SHP77 (cell line): ENCODE measurements at places on chromosomes 4 and X.

- DNase-seq, result no peak
Measured at GRCh38 chr4:167826281-167826680, 266.1 kb upstream of the ANXA10 start.

GRCh38 chrX:119541188-119541587, 24.0 kb downstream of the STEEP1 start:
- no peak for DNase-seq

GRCh38 chr4:41327770-41328169, 71.0 kb downstream of the UCHL1 start:
- no peak for DNase-seq

DNA sequence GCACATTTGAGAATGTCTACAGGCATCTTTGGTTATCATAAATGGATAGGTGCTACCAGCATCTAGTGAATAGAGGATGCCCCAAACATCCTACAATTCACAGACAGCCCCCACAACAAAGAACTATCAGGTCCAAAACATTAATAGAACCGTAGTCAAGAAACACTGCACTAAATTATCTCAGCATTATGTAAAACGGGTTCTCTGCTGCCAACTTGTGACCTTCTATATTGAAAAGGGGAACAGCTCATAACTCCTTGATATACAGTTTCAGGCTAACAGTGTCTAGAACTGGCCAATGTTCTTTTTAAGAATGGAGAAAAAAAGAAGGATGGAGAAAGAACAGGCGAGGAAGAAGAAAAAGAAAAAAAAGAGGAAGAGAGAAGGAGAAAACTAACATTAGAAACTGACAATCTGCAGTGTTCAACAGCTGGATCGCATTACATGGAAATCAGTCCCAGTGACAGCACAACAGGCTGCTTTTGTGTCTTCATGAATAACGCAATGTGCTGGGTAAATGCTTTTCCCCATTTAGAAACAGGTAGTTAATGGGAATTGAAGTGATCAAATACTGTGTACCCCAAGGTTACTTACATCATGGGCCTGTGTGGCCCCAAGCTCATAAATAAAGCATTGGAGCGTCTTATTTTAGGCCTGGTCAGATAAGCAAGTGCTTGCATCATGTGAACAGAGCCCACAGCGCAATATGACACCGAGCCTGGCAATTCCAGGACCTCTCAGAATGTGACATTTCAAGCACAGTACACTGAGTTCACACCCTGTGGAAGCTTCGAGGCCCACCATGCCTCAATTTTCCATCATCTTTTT, 339.5 kb downstream of the DHX15 start:
- no peak for DNase-seq

- DNase-seq, result peak; percentile 3
Measured at GRCh38 chrX:154369449-154370299, 4.8 kb downstream of the FLNA start.

- no peak for DNase-seq
Measured at GRCh38 chr4:17336524-17336961, 175.3 kb downstream of the QDPR start.

DNA sequence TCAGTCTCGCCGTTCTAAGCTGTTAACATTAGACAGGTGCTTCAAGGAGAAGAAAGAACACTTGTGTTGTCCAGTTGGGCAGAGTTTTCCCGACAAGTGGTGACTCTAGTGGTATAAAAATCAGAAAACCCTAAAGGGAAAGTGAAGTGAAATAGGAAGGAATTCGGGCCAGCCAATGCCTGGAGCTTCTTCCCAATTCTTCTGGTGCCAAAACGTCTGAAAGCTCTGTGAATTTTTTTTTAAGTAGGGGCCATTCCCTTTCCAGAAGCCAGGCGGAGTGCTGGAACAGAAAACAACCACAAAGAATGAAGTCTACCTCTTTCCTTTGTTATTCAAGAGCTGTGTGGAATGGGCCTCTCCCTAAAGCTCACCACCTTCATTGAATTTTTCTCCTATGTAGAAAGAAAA, 43.1 kb upstream of the PPARGC1A start:
- no peak for DNase-seq

DNA sequence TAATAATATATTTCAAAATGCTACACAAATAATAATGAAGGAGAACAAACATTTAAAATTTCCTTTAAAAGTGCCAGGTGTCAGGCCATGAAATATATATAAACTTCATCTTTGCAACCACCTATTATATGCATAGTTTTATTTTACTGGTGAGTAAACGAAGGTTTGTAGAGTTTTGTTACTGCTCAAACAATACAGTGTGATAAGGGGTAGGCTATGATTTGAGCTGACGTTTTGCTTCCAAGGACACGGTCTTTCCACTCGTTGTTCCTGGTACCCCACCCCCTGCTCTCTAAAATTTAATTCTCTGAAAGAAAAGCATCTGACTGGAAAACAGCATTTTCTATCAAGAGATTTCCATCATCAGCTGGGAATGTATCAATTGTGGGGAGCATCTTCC, 27.2 kb upstream of the GPRIN3 start:
- no peak for DNase-seq

DNA sequence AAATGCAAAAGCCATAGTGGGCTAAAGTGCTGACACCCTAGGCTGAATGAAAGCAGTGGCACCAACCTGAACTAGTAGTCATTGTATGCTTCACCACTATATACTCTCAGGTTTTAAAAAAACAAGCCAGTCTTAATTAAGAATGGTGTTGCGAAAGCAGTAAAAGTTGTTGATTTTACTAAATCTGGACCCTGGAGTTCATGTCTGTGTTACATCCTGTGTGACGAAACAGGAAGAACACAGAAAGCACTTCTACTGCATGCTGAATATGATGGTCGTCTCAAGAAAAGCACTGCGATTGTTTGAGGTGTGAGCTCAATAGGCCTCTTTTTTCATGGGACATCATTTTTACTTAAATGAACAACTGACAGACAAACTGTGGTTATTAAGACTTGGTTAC, 24.2 kb upstream of the GDPD2 start:
- DNase-seq, result no peak

GRCh38 chrX:136710325-136710951, 62.5 kb downstream of the CD40LG start:
- DNase-seq, result no peak

DNA sequence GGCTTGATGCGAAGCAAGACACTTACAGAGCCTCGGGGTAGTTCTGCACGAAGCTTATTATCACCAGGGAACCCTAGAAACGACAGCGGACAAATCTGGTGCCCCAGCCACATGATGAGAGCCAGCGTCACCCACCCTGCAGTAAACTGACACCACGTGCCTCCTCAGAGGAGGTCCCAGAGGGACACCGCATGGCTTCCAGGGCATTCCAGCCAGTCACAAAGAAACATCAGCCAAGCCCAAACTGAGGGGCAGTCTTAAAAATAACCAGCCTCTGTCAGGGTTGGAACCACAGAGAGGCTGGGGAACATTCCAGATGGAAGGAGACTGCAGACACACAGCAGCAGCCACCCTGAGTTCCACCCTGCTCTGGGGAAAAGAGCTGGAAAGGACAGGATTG, 36.6 kb upstream of the HGFAC start:
- no peak for DNase-seq

GRCh38 chr4:4659871-4660651, 118.2 kb upstream of the STX18 start:
- DNase-seq, result no peak

- no peak for DNase-seq
Measured at GRCh38 chrX:1587161-1587560, 4.2 kb upstream of the AKAP17A start.

DNA sequence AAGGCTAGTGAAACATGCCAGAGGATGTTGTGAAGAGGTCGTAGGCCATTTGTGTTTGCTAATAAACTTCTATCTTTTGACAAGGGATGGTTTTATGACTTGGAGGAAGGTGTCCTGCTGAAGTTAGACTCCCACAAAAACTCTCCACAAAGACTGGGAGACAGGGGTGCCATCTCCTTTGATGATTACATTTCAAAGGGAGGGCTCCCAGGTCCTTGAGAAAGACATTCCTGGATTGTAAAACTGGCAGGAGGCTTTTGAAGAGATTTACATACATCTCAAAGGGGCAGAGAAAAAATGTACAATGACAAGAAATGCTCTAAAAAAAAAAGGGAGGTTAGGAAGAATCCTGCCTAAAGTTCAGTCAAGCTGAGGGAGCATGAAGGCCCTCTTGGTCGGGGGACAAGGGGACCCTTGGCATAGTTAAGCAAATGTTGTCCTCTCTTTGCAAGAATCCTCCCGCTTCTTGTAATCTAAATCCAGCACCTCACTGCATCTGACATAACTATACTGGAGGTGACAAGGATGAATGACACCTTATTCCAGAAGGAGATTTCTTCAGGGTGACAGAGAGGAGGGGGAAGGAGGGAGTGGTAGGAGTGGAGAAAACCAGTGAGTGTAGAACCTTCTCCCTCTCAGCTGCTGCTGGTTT, 41.1 kb upstream of the MGST2 start:
- DNase-seq, result no peak

- DNase-seq, result peak; percentile 6
Measured at GRCh38 chr4:26459054-26459755, 31.1 kb downstream of the CCKAR start.

- DNase-seq, result no peak
Measured at GRCh38 chr4:54909961-54910360, 215.4 kb downstream of the KDR start.

DNA sequence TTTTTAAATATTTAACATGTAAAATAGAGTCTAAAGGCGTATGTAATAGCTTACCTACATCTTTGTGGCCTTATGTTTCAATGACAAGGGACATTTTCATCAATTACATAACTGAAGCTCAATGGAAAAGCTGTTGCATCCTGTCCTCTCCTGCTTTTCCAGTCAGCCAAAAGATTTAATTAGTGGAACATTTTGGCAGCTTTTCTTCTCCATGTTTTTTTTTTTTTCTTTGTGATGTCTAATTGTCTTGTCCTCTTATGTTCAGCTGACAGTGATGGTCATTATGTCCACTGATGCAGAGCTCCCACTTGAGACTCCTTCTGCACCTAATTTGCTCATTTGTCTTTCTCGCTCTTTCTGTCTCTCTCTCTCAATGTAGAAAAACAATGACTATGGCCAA, 422.2 kb downstream of the GABRG1 start:
- DNase-seq, result no peak

GRCh38 chrX:39205467-39205866, 404.2 kb downstream of the MID1IP1 start:
- DNase-seq, result no peak

- no peak for DNase-seq
Measured at GRCh38 chrX:77118686-77119085, 328.5 kb upstream of the FGF16 start.

- peak; percentile 61 for DNase-seq
Measured at GRCh38 chr4:87853108-87853507, 20.3 kb downstream of the MEPE start.

- no peak for DNase-seq
Measured at GRCh38 chrX:31670245-31670644, 598.4 kb upstream of the FTHL17 start.

GRCh38 chr4:68655764-68656444, 14.5 kb downstream of the UGT2B15 start:
- DNase-seq, result no peak

DNA sequence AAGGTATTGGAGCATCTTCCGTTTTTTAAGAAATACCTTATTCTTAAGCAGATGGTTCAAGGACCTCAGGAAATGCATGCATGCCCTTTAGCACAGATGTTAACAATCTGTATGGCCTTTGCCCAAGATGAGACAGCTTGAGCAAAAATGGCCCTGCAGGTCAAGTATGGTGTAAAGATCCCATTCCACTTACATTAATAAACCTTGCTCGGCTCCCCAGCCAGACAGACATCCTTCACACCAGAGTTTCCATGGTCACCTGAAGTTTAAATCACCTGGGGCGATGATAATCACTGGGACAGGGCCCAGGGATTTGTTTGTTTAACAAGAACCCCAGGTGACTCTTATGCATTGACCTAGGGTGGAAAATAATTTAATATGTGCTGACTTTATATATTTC, 287.0 kb upstream of the NOCT start:
- DNase-seq, result no peak

- DNase-seq, result peak; percentile 37
Measured at GRCh38 chr4:74675673-74676279, 118.5 kb downstream of the BTC start.

DNA sequence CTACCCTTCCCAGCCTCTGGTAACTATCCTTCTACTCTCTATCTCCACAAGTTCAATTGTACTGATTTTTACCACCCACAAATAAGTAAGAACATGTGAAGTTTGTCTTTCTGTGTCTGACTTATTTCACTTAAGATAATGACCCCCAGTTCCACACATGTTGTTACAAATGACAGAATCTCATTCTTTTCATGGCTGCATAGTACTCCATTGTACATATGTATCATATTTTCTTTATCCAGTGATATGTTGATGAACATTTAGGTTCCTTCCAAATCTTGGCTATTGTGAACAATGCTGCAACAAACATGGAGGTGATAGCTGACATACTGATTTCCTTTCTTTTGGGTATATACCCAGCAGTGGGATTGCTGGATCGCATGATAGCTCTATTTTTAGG, 27.7 kb downstream of the GSX2 start:
- no peak for DNase-seq

DNA sequence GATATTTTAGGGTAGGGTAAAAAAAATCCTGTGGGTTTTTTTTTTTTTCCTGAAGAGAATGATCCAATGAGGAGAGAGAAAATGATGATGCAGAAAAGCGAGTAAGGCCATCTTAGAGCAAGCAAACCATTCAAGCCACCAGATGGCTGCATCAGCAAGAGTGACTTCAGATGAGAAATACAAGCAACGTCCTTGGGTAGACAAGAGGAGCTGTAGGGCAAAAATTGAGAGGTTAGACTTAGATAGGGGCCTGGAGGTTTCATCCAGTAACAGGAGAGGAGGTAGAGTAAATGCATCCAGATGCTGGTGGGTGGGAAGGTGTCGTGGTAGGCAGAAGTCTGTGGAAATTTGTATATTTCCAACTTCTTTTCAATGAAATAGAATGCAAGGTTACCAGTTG, 14.6 kb downstream of the FTHL17 start:
- DNase-seq, result no peak

- DNase-seq, result no peak
Measured at GRCh38 chr4:14221176-14221575, 593.7 kb upstream of the BOD1L1 start.
